T-cell (primary cell): ENCODE measurements at places on chromosomes 4 and X.
A peak's percentile ranks its signal among the peaks of the same experiment; 100 is the strongest.

DNA sequence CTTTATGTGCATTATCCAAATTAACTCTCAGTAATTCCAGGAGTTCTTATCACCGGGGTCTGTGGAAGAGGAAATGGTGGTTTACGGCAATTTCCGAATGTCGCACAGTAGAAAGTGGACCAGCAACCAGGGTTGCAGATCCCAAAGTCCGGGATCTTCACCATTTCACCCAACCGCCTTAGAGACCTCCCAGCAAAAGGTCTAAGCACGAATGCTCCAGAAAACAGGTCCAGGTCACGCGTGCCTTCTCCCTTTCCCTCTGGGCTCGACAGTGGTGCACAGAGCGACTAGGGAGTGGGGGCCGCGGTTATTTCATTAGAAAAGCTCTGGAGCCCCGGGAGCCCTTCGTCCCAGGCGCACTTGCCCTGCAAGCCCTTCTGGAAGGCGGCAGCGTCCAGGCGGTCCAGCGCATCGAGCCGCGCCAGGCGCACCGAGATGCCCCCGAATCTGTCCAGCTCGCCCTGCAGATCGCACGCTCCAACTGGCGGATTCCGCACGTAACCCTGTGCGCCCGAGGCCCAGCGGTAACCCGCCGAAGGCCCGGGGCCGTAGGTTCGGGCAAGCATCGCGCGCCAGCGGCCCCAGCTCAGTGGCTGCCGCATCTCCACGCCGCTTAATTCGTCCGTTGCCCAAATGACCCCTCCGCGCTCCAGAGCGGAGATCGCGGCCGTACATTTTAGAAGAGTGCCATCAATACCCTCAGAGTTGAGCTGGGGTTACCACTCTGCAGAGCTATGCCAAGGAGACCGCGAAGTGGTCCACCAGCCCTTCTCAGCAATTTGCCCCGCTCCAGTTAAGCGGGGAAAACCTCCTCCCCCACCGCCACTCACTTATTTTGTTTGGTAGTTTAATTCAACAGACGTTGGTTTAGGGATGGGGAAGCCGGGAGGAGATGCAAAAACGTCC lies at the start of gene NUDT6:
Gene NUDT6 (minus strand): TSS at position 627 of the 906 bp plus-strand sequence. CDS start 25 bp downstream, at position 602.
- H3K27ac ChIP-seq, result peak within 1 kb of the TSS; percentile 71

GRCh38 chr4:53309321-53310040 lies 56.4 kb downstream of the SCFD2 start:
- no peak overlapping the region for H3K27ac ChIP-seq
- peaks cover 11% of the 10 kb centered on the region for H3K36me3 ChIP-seq
- DNase-seq, result no peak
- no peaks in the 10 kb centered on the region for H3K4me1 ChIP-seq
- no peak overlapping the region for H3K4me3 ChIP-seq
- no peaks in the 10 kb centered on the region for H3K27me3 ChIP-seq

DNA sequence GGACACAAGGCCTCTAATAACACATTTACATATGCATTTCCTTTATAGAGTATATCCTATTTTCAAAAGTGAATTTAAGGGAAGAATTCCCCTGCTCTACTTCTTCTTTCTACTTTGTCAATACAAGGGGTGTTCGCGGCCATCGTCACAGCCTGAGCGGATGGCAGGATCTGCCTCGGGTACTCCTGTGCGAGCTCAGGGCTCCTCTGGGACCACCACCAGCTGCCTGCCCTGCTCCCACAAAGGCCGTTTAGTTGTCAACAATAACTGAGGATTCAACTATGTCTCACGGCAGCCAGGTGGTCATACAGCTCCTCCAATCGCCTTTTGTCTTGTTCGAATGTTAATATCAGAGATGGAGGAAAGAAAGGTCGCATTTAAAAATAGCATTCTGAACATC lies 228.2 kb upstream of the TENM3 start:
- H3K4me1 ChIP-seq, result no peaks in the 10 kb centered on the region
- no peaks in the 10 kb centered on the region for H3K27me3 ChIP-seq
- DNase-seq, result no peak

GRCh38 chrX:37677243-37677642 lies 8.3 kb upstream of the XK start:
- H3K27ac ChIP-seq, result no peak overlapping the region
- no peak overlapping the region for H3K4me3 ChIP-seq
- no peaks in the 10 kb centered on the region for H3K36me3 ChIP-seq
- H3K4me1 ChIP-seq, result no peaks in the 10 kb centered on the region

GRCh38 chr4:165384598-165384997 lies 5.8 kb downstream of the CPE start:
- H3K36me3 ChIP-seq, result no peaks in the 10 kb centered on the region
- no peak overlapping the region for H3K27ac ChIP-seq
- H3K27me3 ChIP-seq, result peaks cover 8% of the 10 kb centered on the region
- H3K4me3 ChIP-seq, result no peak overlapping the region

DNA sequence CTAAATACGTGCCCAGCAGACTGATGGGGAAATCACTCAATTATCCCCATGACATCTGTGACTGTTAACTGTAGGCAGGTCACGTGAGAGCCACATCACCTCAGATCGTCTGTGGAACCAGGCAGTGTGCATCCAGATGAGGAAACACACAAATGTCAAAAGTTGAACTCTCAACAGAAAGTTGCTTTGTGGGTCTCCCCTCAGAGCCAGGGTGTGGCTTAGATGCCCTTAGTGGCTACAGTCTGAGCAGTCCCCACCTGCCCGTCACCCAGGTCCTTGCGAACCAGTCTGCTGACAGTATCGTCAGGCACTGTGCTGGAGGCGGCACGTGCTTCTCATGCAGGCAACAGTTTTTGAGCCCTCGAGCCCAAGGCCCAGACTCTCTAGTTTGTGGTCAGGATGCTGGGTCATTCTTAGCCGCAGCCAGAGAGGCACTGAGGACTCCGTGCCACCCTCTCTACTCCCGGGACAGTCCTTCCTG lies 10.8 kb downstream of the TMEM187 start:
- DNase-seq, result no peak
- H3K27me3 ChIP-seq, result no peaks in the 10 kb centered on the region
- peaks cover 74% of the 10 kb centered on the region for H3K4me1 ChIP-seq
- H3K27ac ChIP-seq, result peak overlapping the region; percentile 93

DNA sequence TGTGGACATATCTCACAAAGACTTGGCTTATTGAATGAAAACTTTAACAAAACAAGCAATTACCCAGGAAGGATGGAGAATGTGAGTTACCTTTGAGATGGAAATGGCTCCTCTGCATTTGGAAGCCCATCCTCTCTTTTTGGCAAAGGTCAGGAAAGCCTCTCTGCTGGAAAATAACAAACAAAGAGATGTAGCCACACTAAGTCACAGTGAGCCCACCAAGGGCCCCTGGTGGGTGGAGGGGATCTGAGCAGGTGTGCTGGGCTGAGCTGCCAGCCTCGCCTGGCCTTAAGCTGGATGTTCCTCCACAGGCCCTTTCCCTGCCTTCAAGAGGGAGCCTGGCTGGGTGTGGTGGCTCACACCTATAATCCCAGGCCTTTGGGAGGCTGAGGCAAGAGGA lies 269.2 kb downstream of the HNRNPD start:
- H3K27ac ChIP-seq, result no peak overlapping the region
- no peak overlapping the region for H3K4me3 ChIP-seq
- no peaks in the 10 kb centered on the region for H3K4me1 ChIP-seq
- H3K36me3 ChIP-seq, result no peaks in the 10 kb centered on the region

DNA sequence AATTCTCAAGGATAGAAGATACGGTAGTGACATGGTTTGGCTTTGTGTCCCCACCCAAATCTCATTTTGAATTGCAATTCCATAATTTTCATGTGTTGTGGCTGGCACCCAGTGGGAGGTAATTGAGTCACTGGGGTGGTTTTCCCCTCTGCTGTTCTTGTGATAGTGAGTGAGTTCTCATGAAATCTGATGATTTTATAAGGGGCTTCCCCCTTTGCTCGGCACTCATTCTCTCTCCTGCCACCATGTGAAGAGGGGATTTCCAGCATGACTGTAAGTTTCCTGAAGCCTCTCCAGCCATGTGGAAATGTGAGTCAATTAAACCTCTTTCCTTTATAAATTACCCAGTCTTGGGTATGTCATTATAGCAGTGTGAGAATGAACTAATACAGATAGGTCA lies 8.5 kb upstream of the SPANXN4 start:
- H3K27ac ChIP-seq, result no peak overlapping the region
- no peaks in the 10 kb centered on the region for H3K4me1 ChIP-seq
- no peaks in the 10 kb centered on the region for H3K36me3 ChIP-seq
- DNase-seq, result no peak
- H3K4me3 ChIP-seq, result no peak overlapping the region
- H3K27me3 ChIP-seq, result no peaks in the 10 kb centered on the region

- no peak overlapping the region for H3K27ac ChIP-seq
- H3K4me1 ChIP-seq, result peaks cover 4% of the 10 kb centered on the region
- peaks cover 2% of the 10 kb centered on the region for H3K27me3 ChIP-seq
- no peak overlapping the region for H3K4me3 ChIP-seq
Measured at GRCh38 chrX:130336531-130336930, 3.2 kb upstream of the SLC25A14 start.

- DNase-seq, result no peak
- H3K27ac ChIP-seq, result no peak overlapping the region
- no peaks in the 10 kb centered on the region for H3K27me3 ChIP-seq
- H3K4me3 ChIP-seq, result no peak overlapping the region
Measured at GRCh38 chrX:133928365-133928764, 57.0 kb downstream of the GPC3 start.

DNA sequence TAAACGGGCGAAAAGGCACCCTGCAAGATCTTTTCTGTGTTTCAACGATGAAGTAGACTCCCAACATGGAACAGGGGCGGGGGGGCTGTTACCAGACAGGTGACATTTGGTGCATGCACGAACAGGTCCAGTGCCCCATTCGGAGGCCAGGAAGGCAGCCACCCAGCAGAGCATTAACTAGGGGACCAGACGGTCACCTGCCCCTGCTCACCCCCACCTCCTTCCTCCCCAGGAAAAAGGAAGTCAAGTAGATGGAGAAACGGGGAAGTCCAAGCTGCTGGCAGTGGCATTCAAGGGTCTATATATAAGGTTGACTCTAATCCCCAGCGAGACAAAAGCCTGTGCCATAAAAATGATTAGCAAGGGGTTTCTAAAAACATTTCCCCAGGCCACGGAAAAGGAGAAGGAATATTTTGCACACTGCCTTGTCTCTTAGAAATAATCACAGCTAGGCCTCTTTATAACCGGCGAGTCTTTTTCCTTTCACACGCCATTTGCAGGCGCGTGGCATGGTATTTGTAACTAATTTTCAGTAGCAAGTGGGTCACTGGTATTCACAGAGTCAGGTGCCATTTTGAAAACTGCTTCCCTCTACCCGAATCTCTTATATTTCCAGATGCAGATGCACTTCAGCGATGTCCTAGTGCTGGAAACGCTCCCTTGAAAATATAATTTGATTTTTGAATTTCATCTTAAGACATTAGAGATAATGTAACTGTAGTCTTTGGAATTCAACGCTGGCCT lies 1.2 kb upstream of the TMSB4X start:
- no peaks in the 10 kb centered on the region for H3K36me3 ChIP-seq
- DNase-seq, result no peak
- peak overlapping the region; percentile 98 for H3K4me3 ChIP-seq
- peaks cover 32% of the 10 kb centered on the region for H3K4me1 ChIP-seq
- H3K27me3 ChIP-seq, result no peaks in the 10 kb centered on the region

DNA sequence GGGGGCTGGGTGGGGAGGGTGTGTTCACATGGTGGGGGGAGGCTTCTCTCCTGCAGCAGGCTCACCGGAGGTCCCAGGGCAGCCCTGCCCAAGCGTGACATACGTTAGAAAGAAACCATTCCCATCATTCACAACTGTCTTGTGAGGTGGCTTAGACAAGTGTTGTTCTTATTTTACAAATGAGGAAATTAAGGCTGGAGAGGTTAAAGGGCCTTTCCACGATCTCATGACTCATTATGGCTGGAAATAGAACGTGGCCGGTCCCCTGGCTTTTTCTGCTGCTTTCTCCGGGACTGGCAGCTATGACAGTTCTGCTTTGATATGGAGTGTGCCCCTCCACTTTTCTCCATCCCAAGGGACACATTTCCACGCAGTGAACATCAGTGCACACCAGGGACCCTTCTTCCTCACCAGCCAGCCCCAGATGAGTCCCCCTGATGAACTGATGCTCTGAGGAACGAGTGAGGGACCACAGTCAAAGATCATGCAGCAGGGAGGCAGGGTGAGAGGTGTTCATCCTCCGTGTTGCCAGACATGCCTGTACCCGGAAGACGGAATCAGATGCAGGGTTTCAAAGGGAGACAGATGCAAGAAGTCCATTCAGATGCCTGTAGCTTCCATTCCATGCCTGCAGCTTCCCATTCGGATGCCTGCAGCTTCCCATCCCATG lies 64.0 kb upstream of the ACSL1 start:
- H3K36me3 ChIP-seq, result no peaks in the 10 kb centered on the region
- no peak for DNase-seq
- H3K4me1 ChIP-seq, result no peaks in the 10 kb centered on the region
- no peak overlapping the region for H3K27ac ChIP-seq
- H3K4me3 ChIP-seq, result no peak overlapping the region

GRCh38 chr4:89314291-89314690 lies 6.7 kb upstream of the GPRIN3 start:
- H3K36me3 ChIP-seq, result no peaks in the 10 kb centered on the region
- no peak overlapping the region for H3K27ac ChIP-seq
- H3K27me3 ChIP-seq, result no peaks in the 10 kb centered on the region
- DNase-seq, result no peak
- H3K4me3 ChIP-seq, result no peak overlapping the region
- H3K4me1 ChIP-seq, result peaks cover 19% of the 10 kb centered on the region

- no peak overlapping the region for H3K27ac ChIP-seq
- H3K4me3 ChIP-seq, result no peak overlapping the region
- H3K27me3 ChIP-seq, result no peaks in the 10 kb centered on the region
- no peak for DNase-seq
Measured at GRCh38 chr4:53962516-53963225, 101.7 kb downstream of the CHIC2 start.

GRCh38 chr4:59223292-59223941 lies 1976.7 kb upstream of the ADGRL3 start:
- no peak overlapping the region for H3K4me3 ChIP-seq
- no peak for DNase-seq
- H3K27me3 ChIP-seq, result no peaks in the 10 kb centered on the region
- H3K36me3 ChIP-seq, result no peaks in the 10 kb centered on the region

DNA sequence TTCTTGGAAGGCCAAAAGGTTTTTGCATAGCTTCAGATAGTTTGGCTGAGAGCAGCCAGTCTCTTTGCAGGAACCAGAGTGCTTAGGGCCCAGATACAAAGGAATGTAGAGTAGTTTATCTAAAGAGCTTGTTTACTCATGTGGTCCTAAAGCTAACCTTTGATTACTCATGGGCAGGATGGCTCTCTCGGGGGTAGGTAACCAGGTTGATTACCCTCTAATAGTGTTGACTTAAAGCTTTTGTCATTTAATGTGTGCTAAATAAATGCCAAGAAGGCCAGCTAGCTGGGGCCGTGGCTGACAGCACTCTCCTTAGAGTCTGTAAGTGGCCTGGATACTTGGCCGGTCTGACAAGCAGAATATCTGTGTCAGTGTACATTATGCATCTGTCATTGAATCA lies 69.7 kb upstream of the MAGEB16 start:
- no peaks in the 10 kb centered on the region for H3K4me1 ChIP-seq
- no peak overlapping the region for H3K4me3 ChIP-seq
- no peak overlapping the region for H3K27ac ChIP-seq
- no peak for DNase-seq
- no peaks in the 10 kb centered on the region for H3K27me3 ChIP-seq

GRCh38 chr4:128298852-128299251 lies 11.2 kb upstream of the PGRMC2 start:
- H3K27ac ChIP-seq, result no peak overlapping the region
- H3K4me3 ChIP-seq, result no peak overlapping the region
- peaks cover 2% of the 10 kb centered on the region for H3K36me3 ChIP-seq
- no peaks in the 10 kb centered on the region for H3K27me3 ChIP-seq
- DNase-seq, result no peak
